Cerebellum (tissue), 4 donors: ENCODE measurements at places on chromosomes 7 and 10. TPM values are rescaled to one million over a fixed set of nuclear protein-coding genes. Genes with fewer than 3 reads are reported as not detected.

The SEMA3C gene
- total RNA-seq, result 33.2 TPM

The FKBP6 gene
- total RNA-seq, result not detected

The PTPRN2 gene
- total RNA-seq, result 35.7 TPM

The GIMAP1 gene
- 0.82 TPM for total RNA-seq

The BTBD16 gene
- total RNA-seq, result not detected

The HTR5A gene
- 2.1 TPM for total RNA-seq

The HOXA6 gene
- not detected for total RNA-seq

The ATOH7 gene
- 1.5 TPM for total RNA-seq

The PPP1R17 gene
- 4.4 TPM for total RNA-seq

The SLC13A1 gene
- not detected for total RNA-seq

GRCh38 chr7:44618753-44619152 lies 12.3 kb downstream of the OGDH start:
- no peak for DNase-seq

GRCh38 chr7:1693991-1694524 lies 24.0 kb downstream of the ELFN1 start:
- no peak for DNase-seq

DNA sequence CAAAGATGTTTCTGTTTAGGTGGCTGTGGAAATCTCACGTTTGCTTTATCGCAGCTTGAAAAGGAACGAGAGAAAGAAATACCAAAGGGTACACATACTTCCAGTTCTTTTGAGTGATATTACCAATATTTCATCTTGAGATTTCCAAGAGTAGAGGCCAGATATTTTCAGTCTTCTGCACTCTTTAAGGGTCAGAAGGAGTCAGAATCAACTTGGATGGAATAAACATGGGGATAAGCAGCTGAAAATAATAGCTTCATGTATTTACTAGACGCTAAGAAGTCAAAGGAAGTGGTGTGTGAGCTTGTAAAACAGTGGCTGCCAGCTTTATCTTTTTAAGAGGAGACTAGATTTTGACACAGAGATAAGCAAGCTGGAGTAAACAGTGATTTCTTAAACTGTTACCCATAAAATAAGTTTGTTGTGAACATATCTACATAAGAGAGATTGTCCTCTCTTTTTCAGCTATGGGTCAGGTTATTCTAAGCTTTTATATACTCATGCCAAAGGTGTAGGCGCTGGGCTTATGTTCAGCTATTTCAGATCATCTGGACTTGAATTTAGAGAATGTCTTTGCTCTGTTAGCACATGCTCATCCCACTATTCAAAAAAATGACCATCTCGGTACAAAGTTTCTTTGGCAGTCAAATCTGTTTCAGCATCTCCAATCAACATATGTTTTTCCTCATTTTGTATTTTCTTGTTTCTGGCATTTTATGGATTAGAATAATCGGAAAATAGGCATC lies 170.8 kb upstream of the TCF7L2 start:
- no peak for DNase-seq

GRCh38 chr10:111209692-111210091 lies 132.9 kb downstream of the ADRA2A start:
- DNase-seq, result no peak

DNA sequence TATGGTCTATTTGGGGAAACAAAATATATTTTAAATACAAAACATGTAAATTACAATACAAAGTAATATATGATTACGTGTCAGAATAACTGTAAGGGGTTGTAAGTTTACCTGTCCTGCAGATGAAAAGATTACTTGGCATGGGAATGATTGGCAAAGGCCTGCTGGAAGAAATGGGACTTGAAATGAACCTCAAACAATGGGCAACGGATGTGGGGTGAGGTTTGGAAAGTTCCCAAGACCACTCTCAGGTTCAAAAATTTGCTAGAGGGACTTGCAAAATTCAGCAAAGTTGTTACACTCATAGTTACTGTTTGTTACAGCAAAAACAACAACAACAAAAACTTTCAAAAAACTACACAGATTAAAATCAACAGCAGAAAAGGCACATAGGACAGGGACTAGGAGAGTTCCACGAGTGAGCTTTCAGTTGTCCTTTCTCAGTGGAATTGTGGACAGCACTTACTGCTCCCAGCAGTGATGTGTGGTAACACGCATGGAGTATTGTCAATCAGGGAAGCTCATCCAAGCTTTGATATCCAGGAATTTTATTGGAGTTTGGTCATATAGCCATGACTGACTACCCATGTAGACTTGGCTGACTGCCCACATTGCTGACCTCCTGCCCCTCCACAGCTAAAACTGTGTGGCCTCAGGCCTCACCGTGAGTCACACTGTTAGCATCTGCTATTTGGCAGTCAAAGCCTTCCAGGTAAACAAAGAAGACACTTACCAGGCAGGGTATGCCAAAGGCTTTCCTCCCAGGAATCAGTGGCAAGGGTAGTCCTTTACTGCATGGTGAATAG lies 43.8 kb downstream of the EXOC6 start:
- peak; percentile 16 for DNase-seq

- DNase-seq, result no peak
Measured at GRCh38 chr10:113169853-113170460, 219.9 kb downstream of the TCF7L2 start.

DNA sequence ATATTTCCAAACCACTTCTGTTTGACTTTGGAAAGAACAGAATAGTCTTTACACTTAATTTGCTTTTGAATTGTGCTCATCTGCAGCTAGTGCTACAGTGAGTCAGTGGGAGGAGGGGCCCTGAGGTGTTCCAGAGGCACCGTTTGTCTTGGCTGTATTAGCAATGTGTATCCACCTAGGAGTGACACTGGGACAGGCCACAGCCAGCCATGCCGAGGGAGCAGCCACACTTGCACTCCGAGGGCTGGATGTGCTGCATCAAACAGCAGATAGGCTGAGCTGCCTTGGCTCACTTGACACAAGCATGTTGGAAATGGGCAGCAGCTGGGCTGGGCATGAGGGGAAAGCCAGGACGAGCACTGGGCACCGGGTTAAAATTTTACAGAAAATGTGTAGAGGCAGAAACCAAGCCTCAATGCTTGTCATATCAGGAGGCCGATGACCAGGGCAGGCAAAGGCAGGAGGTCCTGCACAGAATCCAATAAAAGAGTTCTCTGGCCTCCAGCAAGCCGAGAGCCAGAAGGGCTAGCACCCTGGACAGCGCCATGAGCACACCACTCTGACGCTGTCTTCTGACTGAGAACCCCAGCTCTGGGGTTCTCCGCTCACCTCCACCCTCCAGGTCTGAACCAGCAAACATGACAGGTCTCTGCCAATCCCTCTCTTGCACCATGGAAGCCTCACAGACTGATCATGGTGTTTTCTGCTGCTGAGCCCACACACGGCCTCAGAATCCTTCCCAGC lies 163.3 kb downstream of the GRID1 start:
- no peak for DNase-seq

GRCh38 chr7:74709880-74710671 lies 52.6 kb downstream of the GTF2I start:
- no peak for DNase-seq

DNA sequence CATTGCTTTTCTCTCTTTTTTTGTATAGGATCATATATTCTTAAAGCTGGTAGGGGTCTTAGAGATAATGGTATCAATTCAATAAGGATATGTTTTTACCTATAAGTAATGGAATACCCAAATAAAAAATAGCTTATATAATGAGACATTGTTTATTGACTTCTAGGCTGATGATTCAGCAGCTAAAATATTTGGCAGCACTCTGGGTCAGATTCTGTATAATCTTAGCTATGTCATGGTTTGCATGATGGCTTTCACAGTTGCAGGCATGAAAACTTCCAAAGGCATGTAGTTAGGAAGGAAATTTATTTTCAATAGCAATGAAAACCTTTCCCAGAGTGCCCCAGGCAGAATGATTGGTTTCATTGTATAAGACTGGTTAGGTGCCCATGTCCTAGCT lies 32.1 kb upstream of the A1CF start:
- DNase-seq, result no peak

GRCh38 chr10:20363684-20364083 lies 533.4 kb downstream of the NEBL start:
- DNase-seq, result no peak

- DNase-seq, result peak; percentile 23
Measured at GRCh38 chr7:158394936-158395335, 192.7 kb downstream of the PTPRN2 start.

GRCh38 chr10:36087006-36088005 lies 445.2 kb upstream of the FZD8 start:
- DNase-seq, result peak; percentile 57

- peak; percentile 40 for DNase-seq
Measured at GRCh38 chr7:105932835-105933477, 30.1 kb upstream of the CDHR3 start.

- no peak for DNase-seq
Measured at GRCh38 chr10:71347587-71348395, 28.7 kb downstream of the SLC29A3 start.

- DNase-seq, result no peak
Measured at GRCh38 chr7:134453518-134453917, 5.4 kb downstream of the AKR1B1 start.

DNA sequence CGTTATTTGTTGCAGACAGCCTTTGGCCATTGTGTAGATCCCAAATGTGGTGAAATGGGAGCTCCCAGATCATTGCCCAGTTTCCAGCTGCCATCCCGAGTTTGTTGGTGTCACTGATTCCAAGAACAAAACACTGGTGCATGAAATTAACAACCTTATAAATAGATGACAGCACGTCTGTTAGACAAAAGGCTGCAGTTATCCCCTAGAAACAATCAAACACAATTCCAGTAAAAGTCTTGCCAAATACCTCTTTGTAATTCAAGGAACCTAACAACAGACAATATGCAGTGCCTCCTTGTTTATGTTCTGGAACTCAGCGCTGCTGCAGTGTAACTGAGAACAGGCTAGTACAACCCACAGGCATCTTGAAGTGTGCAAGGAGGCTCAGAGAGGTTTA lies 404.5 kb downstream of the PAXIP1 start:
- DNase-seq, result no peak

DNA sequence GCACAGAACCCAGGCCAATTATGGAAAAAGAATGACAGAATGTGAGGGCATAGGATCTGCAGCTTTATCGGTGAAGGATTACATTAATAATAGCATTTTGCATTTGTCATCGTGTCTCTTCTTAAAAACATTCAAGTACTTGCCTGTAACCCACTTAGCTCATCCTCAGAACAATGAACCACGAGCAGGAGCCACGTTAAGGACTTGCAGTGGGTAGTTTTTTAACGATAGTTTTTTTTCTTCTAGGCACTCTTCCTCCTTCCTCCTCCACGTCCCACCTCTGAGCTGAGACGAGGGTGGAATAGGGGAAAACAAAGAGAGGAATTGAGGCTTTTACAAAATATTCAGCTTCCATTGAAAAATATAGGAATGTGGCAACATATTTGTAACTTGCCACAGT lies 27.1 kb downstream of the CDHR3 start:
- DNase-seq, result no peak

DNA sequence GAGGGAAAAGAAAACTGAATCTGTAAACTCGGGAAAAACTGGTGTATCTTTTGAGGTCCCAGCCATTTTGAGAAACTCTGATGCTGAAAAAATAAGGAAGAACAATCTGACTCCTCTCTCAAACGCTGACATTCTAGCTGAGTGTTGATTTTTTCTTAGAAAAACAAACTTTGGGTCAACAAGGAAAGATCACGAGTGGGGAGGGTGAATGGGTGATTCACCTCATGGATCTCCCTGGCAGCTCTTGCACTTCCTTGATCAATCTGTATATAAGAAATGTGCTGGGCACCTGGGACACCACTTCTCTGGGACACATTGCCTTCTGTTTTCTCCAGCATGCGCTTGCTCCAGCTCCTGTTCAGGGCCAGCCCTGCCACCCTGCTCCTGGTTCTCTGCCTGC lies at the start of gene PIP:
Gene PIP, plus strand, starts transcription at position 297 of the 400 bp plus-strand sequence. Its CDS starts 40 bp downstream, at position 337.
- DNase-seq, result no peak

DNA sequence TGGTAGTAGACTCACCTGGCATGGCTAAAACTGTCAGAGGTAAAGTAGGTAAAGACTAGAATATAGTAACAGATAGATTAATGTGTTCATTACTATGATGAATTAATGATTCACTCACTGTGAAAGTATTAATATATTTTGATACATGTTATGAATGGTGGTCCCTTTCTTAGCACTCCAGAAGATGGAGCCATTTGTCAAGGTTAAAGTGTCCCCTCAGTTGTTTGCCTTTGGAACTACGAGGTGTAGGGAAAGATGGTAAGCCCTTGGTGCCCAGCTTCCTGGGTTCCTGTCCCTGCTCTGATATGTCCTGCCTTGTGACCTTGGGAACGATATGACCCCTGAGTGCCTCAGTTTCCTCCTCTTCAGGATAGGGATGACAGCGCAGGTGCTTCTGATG lies 49.4 kb downstream of the HTRA1 start:
- DNase-seq, result no peak

- peak; percentile 3 for DNase-seq
Measured at GRCh38 chr7:116258734-116259133, 48.4 kb downstream of the TES start.

DNA sequence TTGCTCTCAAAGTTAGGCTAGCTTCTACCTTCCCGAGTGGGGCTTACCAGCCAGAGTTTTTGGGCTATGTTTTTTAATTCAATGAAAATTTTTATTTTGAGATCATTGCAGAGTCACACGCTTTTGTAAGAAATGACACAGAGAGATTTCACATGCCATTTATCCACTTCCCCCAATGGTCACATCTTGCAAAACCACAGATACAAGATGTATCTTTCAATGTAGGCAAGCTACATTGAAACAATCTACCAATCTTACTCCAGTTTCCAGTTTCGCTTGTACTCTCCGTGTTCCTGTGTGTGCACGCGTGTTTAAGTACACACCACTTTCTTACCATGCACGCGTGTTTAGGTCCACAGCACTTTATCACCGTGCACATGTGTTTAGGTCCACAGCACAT lies 89.4 kb upstream of the LEP start:
- DNase-seq, result no peak

- DNase-seq, result no peak
Measured at GRCh38 chr10:6769704-6770417, 189.8 kb upstream of the PRKCQ start.

DNA sequence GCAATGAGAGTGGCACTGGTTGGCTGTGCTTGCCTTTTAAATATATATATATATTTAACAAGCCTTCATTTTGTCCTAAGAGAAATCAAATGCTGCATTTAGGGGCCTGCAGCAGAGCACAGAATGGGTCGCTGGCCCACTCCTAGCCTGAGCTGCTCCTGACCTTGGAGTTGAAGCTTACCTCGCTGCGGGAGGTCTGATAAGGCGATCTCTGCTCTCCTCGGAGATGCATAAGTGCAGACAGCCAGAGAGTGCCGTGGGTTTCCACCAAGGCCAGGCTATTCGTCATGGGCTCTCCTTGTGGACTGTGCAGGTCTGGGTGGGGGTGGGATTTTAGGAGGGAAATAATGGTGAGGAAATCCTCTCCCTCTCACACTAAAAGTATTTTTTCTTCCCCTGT lies 99.5 kb upstream of the IKZF1 start:
- DNase-seq, result no peak

DNA sequence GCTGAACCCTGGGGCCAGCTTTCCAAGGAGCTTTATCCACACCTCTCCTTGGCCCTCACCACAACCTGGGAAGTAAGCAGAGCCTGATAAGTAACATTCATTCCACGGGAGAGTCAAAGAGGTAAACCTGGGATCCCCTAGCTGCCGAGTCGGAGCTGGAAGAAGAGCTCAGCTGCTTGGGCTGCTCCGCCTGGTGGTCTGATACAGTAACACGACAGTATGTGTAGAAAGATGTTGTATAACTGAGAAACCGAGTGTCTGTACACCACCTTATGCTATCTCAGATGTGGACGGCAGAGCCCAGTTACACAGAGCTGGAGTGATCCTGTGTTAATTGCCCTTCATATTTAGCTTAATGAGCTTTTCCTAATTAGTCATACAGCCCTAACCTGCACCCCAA lies 151.3 kb upstream of the KMT2E start:
- no peak for DNase-seq
